ENCODE measurements at places on chromosomes 16 and 17.

- peaks cover 16% of the 10 kb centered on the region for H3K4me1 ChIP-seq
- DNase-seq = no peak
- no peak overlapping the region for H3K27ac ChIP-seq
- peaks cover 38% of the 10 kb centered on the region for H3K36me3 ChIP-seq
- no peak overlapping the region for H3K4me3 ChIP-seq
- no peaks in the 10 kb centered on the region for H3K27me3 ChIP-seq
These were observed 3.2 kb downstream of the TMEM208 start for GRCh38 chr16:67229906-67230808.

DNA sequence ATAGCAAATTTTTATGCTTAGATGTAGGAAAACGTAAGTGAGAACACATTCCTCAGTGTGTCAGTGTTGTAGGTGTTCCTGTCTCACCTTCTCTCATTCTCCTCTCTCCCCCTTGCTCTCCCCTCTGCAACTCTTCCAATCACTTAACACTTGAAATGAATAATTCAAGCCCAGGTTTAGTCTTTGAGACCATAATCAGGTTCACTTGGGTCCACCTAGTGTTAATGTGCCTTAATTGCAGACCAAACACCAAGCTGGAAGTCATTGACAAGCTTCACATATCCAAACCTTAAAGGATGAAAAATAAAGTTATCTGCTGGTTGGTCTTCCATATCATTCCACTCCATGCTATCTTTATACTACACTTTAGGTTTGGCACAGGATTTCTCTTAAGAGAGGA is 37.0 kb downstream of the STXBP4 start:
- peaks cover 6% of the 10 kb centered on the region for H3K36me3 ChIP-seq
- no peak overlapping the region for H3K4me3 ChIP-seq
- no peak for DNase-seq
- H3K27me3 ChIP-seq = no peaks in the 10 kb centered on the region

GRCh38 chr16:75555213-75555706 is 792 bp downstream of the TMEM231 start:
- H3K4me3 ChIP-seq = peak overlapping the region; percentile 83
- H3K36me3 ChIP-seq = no peaks in the 10 kb centered on the region
- peak; percentile 52 for DNase-seq

- no peaks in the 10 kb centered on the region for H3K36me3 ChIP-seq
- H3K4me3 ChIP-seq = no peak overlapping the region
- H3K4me1 ChIP-seq = no peaks in the 10 kb centered on the region
- no peaks in the 10 kb centered on the region for H3K27me3 ChIP-seq
- no peak overlapping the region for H3K27ac ChIP-seq
These were observed 149.8 kb upstream of the RPL38 start for GRCh38 chr17:74053712-74054078.

DNA sequence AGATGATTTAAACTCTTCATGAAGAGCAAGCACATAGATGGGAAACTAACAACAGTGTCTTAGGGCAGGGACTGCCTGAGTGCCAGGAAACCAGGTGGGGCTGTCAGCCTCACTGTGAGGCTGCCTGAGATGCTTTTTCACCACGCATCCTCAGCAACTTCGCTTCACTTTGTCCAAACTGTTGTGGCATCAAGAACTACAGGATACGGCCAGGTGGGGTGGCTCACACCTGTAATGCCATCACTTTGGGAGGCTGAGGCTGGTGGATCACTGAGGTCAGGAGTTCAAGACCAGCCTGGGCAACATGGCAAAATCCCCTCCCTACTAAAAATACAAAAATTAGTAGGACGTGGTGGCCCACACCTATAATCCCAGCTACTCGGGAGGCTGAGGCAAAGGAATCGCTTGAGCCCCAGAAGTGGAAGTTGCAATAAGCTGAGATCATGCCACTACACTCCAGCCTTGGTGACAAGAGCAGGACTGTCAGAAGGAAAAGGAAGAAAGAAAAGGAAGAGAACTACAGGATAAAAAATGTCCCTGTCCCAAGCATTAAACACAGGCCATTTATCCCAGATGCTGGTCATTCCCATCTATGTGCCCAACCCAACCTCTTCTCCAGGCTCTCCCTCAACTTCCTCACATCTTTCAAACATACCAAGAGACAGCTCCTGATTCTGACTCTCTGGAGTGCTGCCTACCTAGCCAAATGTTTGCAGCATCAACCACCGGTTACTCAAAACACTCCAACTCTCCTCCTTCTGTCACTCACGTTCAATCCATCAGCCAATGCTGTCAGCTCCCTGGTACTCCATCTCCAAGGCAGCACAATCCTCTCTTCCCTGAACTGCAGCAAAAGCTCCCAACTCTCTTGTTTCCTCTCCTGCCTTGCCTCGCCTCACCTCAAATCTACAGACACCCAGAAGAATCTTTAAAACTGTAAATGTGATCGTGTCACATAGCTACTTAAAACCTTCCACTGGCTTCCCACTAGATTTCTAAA is 1.6 kb downstream of the EIF4A3 start:
- no peaks in the 10 kb centered on the region for H3K27me3 ChIP-seq
- H3K36me3 ChIP-seq = peaks cover 13% of the 10 kb centered on the region
- H3K4me1 ChIP-seq = peaks cover 14% of the 10 kb centered on the region
- H3K27ac ChIP-seq = no peak overlapping the region

- no peaks in the 10 kb centered on the region for H3K27me3 ChIP-seq
- DNase-seq = no peak
- H3K4me3 ChIP-seq = no peak overlapping the region
- H3K36me3 ChIP-seq = no peaks in the 10 kb centered on the region
- H3K4me1 ChIP-seq = no peaks in the 10 kb centered on the region
- H3K27ac ChIP-seq = no peak overlapping the region
These were observed 127.1 kb upstream of the PLCG2 start for GRCh38 chr16:81651758-81652718.

- no peaks in the 10 kb centered on the region for H3K36me3 ChIP-seq
- no peaks in the 10 kb centered on the region for H3K4me1 ChIP-seq
- no peaks in the 10 kb centered on the region for H3K27me3 ChIP-seq
- no peak for DNase-seq
- H3K4me3 ChIP-seq = no peak overlapping the region
These were observed 11.2 kb upstream of the RANGRF start for GRCh38 chr17:8277317-8277716.

GRCh38 chr16:17082095-17082882 is 388.5 kb downstream of the XYLT1 start:
- H3K4me3 ChIP-seq = no peak overlapping the region
- H3K27me3 ChIP-seq = no peaks in the 10 kb centered on the region
- DNase-seq = no peak
- no peaks in the 10 kb centered on the region for H3K36me3 ChIP-seq

DNA sequence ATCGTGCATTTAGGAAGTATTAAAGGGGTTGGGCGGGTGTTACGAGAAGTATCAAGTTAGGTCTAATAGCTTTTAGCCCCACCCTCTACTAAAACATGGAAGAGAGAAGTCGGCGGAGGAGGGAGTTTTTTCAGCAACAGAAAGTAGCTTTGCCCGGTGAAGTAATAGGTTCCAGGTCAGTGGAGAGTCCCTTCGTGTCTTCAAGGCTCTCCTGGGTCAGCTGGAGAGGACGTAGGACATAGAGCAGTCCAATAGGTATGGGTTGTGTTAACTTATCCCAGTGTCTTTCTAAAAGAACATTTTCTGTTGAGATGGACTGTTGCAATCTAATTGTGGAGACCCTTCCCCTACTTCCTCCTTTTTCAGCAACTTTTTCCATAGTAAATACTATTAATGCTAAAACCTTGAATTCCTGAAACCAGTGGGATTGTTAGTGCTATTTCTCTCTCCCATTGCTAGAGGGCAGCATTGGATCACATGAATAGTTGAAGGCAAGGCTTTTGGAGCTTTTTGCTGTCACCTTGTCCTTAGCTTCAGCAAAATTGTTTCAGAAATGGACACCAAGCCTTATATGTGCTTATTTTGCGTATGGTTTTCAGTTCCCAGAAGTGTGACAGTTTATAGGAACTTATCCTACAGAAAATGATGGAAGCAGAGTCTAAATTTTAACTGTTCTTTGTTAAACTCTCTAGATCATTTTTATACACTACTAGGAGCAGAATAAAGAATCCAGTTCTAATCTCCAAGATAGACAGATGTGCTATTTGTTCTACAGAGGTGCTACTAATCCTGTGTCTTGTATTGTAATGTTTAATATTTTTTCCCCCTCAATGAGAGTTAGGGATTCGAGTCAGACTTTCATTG is 38.4 kb downstream of the UTP18 start:
- no peak overlapping the region for H3K27ac ChIP-seq
- H3K4me3 ChIP-seq = no peak overlapping the region
- no peaks in the 10 kb centered on the region for H3K36me3 ChIP-seq
- DNase-seq = no peak
- H3K4me1 ChIP-seq = no peaks in the 10 kb centered on the region

- no peak overlapping the region for H3K4me3 ChIP-seq
- no peaks in the 10 kb centered on the region for H3K36me3 ChIP-seq
- no peaks in the 10 kb centered on the region for H3K4me1 ChIP-seq
- no peak for DNase-seq
- no peaks in the 10 kb centered on the region for H3K27me3 ChIP-seq
These were observed 23.9 kb downstream of the DHRS7C start for GRCh38 chr17:9767432-9767991.

DNA sequence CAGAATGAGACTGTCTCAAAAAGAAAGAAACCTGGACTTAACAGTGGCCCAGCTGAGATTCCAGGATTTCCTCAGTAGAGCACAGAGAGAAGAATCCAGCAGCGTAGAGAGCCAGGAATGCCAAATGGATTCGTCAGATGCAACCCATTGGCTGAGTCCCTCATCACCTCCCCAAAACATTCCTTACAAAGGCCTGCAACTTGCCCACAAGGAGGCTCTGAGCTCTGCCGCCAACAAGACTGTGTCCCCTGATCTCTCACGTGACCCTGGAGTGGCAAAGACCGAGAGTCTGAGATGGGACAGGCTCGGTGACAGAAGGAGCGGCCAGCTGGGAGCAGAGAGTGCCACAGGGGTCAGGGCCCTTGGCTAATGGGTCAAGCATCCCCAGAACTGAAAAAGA is 6.9 kb upstream of the CHMP6 start:
- H3K36me3 ChIP-seq = no peaks in the 10 kb centered on the region
- DNase-seq = no peak
- no peak overlapping the region for H3K4me3 ChIP-seq
- H3K27me3 ChIP-seq = no peaks in the 10 kb centered on the region
- peak overlapping the region; percentile 65 for H3K27ac ChIP-seq
- peaks cover 52% of the 10 kb centered on the region for H3K4me1 ChIP-seq

DNA sequence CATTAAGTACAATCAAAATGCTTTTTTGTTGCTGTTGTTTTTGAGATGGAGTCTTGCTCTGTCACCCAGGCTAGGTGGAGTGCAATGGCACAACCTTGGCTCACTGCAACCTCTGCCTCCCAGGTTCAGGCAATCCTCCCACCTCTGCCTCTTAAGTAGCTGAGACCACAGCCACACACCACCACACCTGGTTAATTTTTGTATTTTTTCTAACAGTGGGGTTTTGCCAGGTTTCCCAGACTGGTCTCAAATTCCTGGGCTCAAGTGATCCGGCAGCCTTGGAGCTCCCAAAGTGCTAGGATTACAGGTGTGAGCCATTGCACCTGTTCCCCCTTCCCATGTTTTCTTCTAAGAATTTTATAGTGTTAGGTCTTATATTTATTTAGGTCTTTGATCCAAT is 4.9 kb upstream of the ABAT start:
- no peak overlapping the region for H3K4me3 ChIP-seq
- H3K36me3 ChIP-seq = peaks cover 5% of the 10 kb centered on the region
- H3K27me3 ChIP-seq = no peaks in the 10 kb centered on the region
- DNase-seq = no peak
- H3K27ac ChIP-seq = no peak overlapping the region

DNA sequence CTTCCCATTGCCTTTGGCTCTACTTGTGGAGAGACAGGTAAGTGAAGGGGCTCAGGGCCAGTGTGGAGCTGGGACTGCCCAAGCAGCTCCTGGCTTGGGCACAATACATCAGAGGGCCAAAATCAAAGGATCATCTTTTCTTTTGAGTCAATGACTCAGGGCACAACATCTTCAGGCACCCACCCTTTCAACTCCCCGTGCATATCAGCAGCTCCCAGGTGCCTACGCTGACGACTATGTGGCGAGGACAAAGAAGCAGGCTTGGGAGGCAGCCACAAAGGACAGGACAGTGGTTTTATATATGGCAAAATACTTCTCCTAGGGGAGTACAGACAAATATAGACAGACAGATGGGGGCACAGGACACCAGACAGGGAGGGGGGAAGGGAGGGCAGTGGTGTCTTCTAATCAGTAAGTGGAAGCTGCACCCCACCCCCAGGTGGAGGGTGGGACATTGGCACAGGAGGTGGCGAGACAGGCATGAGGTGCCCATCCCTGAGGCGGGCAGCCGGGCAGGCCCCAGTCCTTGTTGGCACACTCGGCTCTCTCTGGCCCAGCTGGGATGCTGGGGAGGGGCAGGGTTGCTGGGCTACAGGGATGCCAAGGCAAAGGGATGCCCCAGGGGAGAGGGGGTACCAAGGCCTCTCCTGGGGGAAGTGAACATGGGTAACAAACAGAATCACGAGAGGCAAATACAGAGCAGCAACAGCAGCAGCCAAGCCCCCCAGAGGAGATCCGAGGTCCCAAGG is 7.7 kb upstream of the ARL5C start:
- H3K27ac ChIP-seq = no peak overlapping the region
- H3K4me1 ChIP-seq = no peaks in the 10 kb centered on the region
- DNase-seq = no peak

DNA sequence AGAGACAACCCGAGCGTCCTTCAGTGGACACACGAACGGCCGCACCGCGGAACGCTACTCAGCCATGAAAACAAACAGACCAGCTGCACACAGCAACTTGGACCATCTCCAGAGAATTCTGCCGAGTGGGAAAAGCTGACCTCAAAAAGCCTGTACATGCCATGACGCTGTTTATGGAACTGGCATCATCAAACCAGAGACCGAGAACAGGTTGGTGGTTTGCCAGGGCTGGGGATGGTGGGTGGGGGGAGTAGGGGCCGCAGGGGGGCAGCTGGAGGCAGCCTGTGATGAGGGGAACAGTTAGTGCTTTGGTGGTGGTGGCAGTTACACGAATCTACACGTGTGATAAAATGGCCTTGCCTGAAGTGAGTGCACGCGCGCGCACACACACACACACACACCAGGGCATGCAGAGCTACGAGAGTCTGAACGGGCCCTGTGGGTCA is 169.8 kb downstream of the LAT start:
- H3K27ac ChIP-seq = no peak overlapping the region
- H3K27me3 ChIP-seq = no peaks in the 10 kb centered on the region
- no peaks in the 10 kb centered on the region for H3K36me3 ChIP-seq
- H3K4me3 ChIP-seq = no peak overlapping the region
- no peak for DNase-seq

GRCh38 chr17:19724501-19725420 is 8.4 kb upstream of the SLC47A2 start:
- peak overlapping the region; percentile 69 for H3K4me3 ChIP-seq
- H3K27me3 ChIP-seq = no peaks in the 10 kb centered on the region
- H3K36me3 ChIP-seq = no peaks in the 10 kb centered on the region
- peaks cover 20% of the 10 kb centered on the region for H3K4me1 ChIP-seq
